Urinary bladder (tissue), 4 donors: ENCODE measurements at places on chromosomes 4 and X. TPM values are rescaled to one million over a fixed set of nuclear protein-coding genes. Genes with fewer than 3 reads are reported as not detected.

DNA sequence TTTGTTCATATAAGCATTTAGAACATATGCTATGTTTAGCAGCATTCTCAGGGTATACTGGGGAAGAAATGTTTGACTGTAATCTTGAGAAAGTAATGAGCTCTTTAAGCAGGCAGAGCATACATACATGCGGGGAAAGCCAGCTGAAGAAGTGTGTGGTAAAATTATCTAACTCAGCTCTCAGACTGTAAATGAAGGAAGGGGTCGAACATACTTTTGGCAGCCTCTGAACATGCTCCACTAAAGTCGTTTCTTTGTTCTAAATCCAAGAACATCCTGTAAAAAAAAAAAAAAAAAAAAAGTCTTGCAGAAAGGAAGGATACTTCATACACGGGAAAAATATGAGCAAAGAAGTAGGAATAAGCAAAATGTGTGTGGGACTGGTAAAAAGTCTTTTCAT, 224.8 kb downstream of the GRID2 start:
- no peak for DNase-seq

GRCh38 chr4:67658302-67658701, 42.7 kb downstream of the UBA6 start:
- DNase-seq = no peak

- no peak for DNase-seq
Measured at GRCh38 chr4:2850966-2851798, 7.5 kb downstream of the ADD1 start.

GRCh38 chrX:68677998-68678397, 30.5 kb downstream of the STARD8 start:
- DNase-seq = no peak

DNA sequence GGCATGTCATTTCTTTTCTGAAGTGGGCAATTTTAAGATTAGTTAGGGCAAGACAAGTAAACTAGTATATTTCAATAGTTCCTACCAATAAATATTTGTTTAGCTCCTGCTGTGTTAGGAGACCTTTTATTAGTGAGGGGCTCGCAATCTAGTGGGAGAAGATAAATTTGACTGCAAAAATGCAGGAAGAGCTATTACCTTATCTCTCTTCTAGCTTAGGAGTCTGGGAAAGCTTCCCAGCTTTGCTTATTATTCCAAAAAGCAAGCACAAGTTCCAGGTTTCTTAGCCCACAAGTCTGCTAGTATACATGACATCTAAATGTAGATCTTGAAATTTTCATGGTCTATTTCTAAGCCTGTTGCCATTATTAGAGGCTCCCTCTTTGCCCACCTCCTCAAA, 191.1 kb downstream of the GC start:
- DNase-seq = no peak

DNA sequence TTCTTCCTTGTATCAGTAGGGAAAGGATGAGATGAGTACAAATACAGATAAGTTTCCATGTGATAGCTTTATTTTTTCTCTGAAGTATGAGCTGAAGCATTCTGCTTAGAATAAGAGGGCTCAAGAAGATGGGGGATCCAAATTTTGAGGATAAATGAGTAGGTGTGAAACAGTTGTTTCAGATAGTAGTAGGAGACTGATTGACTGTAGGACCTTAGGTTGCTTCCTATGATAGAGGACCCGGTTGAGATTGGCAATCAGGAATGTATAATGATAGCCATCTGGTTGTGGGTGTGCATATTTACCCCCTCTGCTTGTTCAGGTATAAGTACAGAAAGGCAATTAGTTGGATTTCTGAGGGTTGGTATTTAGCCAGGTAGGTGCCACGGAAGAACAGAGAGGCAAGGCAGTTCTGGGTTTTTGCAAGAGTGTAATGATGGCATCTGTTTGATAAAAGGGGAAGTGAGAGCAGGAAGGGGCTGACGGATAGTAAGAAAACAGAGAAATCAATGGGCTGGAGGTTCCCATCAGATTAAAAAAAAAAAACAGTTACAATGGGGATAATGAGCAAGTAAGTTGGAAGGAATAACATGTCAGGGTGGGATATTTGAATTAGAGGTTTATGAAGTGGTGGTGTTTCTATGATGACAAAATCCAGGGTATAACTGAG, 13.7 kb downstream of the OCRL start:
- DNase-seq = no peak

- no peak for DNase-seq
Measured at GRCh38 chr4:148795156-148795864, 353.1 kb upstream of the NR3C2 start.

DNA sequence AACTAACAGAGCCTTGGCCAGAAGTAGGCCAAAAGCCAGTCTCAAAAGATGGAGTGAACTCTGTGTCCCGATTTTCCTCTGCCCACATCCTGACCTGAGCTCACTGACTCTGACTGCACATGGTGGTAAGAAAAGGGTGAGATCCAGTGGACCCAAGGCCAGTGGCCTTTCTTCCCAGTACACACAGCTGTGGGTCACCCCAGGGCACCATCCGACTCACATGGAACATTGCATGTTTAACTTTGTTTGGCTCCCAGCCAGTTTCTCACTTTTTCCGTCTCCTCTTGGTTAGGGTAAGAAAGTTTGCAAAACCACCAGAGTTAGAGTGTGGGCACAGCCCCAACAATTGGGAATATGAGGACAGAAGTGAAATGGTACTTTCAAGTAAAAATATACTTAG, 69.8 kb downstream of the GAB1 start:
- no peak for DNase-seq

DNA sequence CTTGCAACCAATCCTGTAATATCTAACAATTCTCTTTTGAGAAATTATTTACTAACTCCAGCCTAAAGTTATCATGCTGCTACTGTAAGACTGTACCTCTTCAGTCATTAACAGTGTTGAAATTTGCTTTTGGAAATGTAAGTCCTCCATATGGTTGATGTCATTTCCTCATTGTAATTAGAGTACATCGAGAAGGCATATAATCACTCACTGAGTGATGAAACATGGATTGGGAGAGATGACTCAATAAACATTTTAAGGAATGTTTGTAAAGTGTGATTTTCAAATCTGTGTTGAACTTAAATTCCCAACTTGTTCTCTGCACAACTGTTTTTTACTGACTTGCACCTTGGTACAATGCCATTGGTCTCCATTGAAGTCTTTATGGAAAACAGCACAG, 61.2 kb downstream of the HMGB2 start:
- no peak for DNase-seq

DNA sequence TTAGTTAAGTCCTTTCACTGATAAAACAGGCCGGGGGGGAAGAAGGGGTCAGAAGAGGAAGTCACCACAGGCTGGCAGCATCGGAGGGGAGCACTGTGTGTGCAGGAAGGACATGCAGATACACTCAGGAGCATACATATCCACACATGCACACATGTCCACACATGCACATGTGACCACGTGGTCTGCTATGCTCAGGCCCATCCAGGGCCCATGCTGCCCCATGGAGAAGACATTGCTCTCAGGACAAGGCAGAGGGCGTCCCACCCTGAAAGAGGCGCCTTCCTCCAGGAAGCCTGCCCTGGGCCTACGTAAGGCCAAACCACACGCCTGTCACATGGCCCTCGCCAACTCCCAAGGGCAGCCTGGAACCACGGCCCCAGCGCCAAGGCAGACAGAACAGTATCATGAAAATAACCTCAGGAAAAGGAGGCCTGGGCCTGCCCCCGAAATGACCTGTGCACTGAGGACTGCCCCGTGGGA, 15.8 kb downstream of the WDR1 start:
- DNase-seq = no peak

GRCh38 chrX:120790118-120790517, 85.5 kb downstream of the CT47B1 start:
- no peak for DNase-seq

DNA sequence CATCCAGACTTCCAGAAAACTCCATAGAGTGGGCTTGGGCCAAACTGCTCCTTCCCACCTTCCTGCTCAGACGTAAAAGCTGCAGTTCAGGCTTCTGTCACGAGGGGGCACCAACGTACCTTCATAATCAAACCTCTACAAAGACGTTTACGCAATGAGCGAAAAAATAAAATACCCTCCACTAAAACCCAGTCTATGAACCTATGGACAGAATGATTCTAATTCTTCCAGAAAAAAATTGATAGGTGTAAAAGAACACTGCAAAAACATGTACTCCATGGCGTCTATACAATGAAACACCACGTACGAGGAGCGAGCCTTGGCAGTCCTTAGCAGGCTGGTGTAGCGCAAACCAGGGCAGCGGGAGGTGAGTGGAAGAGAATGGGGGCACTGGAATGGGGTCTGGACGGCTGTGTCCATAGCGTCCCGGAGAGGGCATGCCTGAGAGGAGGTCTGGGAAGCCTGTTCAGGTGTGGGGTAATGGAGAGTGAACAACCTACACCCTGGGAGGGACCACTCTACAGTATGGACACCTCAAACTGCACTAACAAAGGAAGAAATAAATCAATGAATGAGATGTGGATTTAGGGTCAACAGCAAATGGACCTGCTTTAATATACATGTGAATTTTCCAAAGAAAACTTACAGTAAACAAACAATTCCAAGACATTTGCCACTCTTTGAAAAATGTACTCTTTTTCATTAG, 14.4 kb upstream of the RAB40A start:
- no peak for DNase-seq

DNA sequence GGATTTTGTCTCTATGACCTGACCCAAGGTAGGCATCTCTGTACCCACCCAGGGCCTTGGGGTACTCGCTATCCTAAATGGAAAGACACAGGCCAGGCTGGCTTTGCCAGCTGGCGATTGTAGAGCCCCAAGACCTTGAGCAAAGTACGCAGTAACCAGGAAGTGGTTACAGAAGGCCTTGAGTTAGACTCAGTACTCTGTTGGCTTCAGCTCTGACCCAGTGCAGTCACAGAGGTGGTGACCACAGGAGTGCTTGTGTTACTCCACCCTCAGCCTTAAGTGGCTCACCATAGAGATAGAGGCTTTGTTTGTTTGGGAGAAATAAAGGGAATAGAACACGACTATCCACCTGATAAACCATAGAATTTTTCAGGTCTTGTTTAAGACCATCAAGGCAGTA, 880.5 kb upstream of the POU3F4 start:
- DNase-seq = no peak

DNA sequence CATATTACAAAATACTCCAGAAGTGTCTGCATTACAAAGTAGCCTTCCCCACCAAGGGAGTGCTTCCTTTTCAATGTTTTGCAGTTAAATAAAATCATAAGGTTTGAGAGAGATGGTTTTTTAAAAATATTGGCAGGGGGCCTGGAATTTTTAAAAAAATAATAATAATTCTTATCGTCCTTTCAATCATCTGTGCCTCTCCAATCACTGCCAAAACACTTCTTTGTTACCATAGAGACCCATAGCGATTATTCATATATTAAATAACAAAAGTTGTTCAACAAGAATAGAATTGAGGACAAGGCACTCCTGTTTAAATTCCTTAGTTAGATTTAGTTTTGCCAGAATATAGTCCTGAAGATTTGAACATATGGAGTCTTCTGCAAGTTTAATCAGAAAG, 203.1 kb downstream of the FAT4 start:
- DNase-seq = no peak

- no peak for DNase-seq
Measured at GRCh38 chr4:41125558-41126311, 88.6 kb downstream of the APBB2 start.

DNA sequence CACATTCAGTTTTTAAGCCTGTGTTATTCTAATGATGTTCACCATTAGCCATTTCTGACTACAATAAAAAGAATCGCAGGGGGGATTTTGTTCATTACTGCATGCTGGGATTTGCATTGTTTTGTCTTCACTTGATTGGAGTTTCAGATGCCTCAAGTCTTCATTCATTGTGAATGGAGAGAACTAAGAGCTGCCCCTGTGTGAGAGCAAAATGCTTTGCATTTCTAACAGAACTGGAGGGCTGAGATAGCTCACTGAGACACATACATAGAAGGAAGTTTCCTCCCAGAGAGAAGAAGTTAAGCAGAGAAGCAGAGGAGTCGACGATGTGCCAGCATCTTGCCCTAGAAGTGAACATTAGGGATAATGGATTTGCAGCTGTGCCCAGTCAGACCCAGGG, 113.5 kb upstream of the GATB start:
- DNase-seq = no peak

DNA sequence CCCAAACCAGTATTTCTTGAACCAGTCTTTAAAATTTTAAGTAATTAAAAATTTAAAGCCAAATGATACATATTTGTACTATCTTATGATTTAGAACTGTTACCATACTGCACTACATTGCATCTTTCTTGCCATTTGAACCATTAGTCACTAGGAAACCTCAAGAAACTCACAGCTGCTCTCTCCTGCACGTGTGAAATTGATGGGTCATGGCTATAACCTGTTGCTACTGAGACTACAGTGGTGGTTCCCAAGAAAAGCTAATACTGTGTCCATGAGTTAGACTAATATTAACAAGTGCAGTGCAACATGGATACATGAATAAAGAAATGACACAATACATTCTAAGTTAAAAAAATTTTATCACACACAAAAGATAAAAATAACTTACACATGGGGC, 88.4 kb downstream of the PDE5A start:
- no peak for DNase-seq

DNA sequence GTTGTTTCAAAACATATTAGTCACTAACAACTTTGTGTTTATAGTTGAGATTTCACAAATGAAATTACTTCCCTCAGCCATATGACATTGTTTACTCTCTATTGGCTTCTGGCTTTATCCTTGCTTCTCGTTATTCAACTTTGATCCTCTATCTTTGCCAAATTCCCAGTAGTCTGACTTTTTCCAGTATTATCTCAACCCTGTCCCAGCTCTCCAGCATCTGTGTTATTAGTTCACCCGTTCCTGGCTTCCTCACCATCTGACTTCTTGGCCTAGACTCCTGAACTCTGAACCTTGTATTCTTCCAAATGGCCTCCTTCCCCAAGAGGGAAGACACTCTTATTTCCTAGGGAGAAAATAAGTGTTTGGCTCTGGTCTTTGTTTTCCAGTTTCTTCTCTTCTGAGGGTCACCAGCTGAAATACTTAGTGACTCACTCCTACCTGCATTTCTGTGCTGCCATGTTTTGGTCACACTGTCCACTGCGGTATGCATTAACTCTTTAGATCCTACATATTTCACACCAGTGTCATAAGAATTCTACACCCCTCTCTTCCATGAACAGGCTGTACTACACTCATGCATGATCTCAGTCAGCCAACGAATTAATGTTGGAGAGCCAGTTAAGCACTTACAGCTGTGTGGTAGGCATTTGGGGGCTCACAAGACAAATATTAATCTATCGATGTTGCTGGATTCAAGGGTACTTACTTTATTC, 17.0 kb upstream of the ARHGAP24 start:
- no peak for DNase-seq

- no peak for DNase-seq
Measured at GRCh38 chr4:163110442-163110841, 56.2 kb downstream of the NAF1 start.

- no peak for DNase-seq
Measured at GRCh38 chrX:23332101-23332887, 2.4 kb upstream of the PTCHD1 start.

MAGEB17 gene
- not detected for polyA plus RNA-seq

TLR3 gene
- 4.7 TPM for polyA plus RNA-seq

SSX4 gene
- polyA plus RNA-seq = not detected

HSFX2 gene
- 1.3 TPM for polyA plus RNA-seq

HTN3 gene
- polyA plus RNA-seq = not detected

CXCL6 gene
- polyA plus RNA-seq = not detected

HS3ST1 gene
- 15.8 TPM for polyA plus RNA-seq

RHOXF2 gene
- polyA plus RNA-seq = not detected

MAGEA9B gene
- polyA plus RNA-seq = not detected

PRRG1 gene
- 6.9 TPM for polyA plus RNA-seq

ZNF185 gene
- polyA plus RNA-seq = 5.3 TPM

ERAS gene
- 0.10 TPM for polyA plus RNA-seq
